ENCODE measurements at places on chromosomes 16 and 17.

- no peak for DNase-seq
These were observed 26.9 kb downstream of the RND2 start for GRCh38 chr17:43051969-43052368.

DNA sequence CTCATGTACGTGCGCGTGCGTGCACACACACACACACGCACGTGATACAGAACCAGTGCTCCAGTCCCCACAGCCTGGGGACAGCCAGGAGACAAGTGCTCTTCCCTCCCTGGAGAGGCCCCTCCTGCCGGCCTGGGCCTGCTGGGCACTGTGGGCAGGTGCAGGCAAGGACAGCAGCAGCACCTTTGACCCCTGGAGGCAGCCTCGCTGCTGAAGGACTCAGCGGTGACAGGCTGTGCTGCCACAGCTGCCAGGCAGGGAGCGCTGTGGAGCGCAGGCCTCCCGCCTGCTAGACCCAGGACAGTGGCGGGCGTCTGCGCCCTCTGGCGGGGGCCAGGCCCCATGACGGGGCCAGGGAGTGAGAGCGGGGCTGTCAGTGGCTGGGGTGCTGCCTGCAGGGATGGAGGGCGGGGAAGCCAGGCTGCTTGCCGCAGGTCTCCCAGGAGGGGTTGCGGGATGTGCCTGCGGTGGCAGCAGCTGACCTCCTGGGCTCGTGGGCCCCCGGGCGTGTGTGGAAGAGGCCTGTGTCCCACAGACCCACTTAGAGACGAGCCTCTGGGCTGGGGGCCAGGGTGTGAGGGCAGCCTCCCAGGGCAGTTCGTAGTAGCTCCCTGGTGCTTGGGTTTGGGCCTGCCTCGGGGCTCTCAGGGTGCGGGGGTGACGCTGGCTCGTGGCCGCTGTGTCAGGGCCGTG lies 63.5 kb upstream of the PVALEF start:
- peak; percentile 67 for DNase-seq

DNA sequence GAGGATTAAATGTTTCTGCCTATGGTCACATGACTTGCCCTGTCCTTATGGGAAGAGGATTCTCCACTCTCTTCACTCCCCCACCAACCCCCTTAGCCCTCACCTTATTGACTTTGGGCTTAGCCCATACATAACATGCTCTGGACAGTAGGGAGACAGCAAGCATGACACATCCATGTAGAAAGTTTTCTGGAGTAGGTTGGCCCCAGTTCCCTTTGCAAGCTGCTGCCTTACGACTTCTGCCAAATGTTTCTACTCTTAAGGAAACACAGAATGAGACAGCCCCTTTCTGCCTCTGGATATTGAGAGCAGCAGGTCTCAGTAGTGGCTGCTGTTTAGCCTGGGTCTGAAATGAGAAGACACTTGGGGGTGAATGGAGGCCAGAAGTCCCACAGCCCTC lies 282.2 kb downstream of the MAP2K6 start:
- DNase-seq, result no peak

DNA sequence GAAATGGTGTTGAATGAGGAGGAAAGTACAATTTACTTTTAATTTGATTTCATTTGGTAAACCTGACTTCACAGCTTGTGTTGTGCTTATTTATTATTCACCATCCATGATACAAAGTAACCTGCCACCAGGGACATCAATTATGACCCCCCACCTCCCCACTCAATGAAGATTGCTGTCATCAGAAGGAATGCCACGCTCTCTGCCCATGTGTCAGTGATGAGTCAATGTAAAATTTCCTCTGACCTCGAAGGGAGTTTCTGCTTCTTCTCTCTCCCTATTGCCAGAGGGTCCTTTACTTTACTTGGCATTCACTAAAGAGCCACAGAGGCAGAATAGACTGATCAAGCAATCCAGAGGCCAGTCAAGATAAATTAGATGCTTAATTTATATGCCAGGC lies 759.7 kb downstream of the CDH11 start:
- no peak for DNase-seq

GRCh38 chr16:17038415-17038814 lies 432.3 kb downstream of the XYLT1 start:
- DNase-seq, result no peak

GRCh38 chr17:12545877-12546513 lies 119.7 kb upstream of the MYOCD start:
- no peak for DNase-seq

GRCh38 chr17:35870906-35871819 lies 2.5 kb upstream of the HEATR9 start:
- no peak for DNase-seq

Measured in stimulated activated CD8-positive, alpha-beta memory T cell treated with anti-CD3 and anti-CD28 coated beads, Interleukin-4, amount 100 ng/mL, for 4 hours (primary cell).